ENCODE measurements at places on chromosomes 7 and 10. TPM values are rescaled to one million over a fixed set of nuclear protein-coding genes. Genes with fewer than 3 reads are reported as not detected.

DNA sequence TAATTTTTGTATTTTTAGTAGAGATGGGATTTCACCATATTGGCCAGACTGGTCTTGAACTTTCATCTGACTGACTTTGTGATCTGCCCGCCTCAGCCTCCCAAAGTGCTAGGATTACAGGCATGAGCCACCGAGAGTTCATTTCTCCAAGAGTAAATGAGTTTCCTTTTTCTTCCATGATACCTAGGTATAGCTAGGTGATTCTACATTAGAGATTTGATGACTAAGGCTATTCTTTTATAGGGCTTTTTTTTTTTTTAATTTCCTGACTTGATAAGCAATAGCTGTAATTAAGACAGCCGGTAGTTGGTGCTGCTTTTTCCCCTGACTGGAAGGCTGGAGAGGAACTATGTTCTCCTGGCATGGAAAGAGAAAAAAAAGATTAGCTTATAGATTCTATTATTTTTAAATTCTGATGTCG lies 3.3 kb downstream of the PTPN12 start:
- H3K4me1 ChIP-seq: peaks cover 33% of the 10 kb centered on the region
- no peaks in the 10 kb centered on the region for H3K36me3 ChIP-seq
- DNase-seq: no peak
- no peak overlapping the region for H3K4me3 ChIP-seq

DNA sequence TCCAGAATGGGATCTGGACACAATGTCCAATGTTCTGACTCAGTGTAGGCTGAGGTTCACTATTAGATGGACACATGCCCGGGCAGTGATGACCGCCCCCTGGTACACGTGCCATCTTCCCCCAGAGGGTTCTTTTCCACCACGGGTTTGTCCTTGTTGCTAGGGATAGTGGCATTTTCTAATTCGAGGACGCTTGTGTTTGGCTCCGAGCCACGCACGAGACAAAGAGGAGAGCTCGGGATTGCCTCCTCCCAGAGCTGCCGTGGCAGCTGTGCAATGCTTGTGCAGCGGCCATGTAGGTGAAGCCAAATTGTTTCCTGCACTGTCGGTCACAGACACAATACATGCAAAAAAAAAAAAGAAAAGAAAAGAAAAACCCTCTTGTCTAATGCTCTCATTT lies 207.5 kb downstream of the PAXIP1 start:
- no peaks in the 10 kb centered on the region for H3K36me3 ChIP-seq
- no peak overlapping the region for H3K4me3 ChIP-seq
- no peaks in the 10 kb centered on the region for H3K4me1 ChIP-seq
- H3K27me3 ChIP-seq: no peaks in the 10 kb centered on the region
- no peak overlapping the region for H3K27ac ChIP-seq
- DNase-seq: no peak

- H3K36me3 ChIP-seq: no peaks in the 10 kb centered on the region
- no peak overlapping the region for H3K4me3 ChIP-seq
- DNase-seq: no peak
- no peak overlapping the region for H3K27ac ChIP-seq
- no peaks in the 10 kb centered on the region for H3K27me3 ChIP-seq
- H3K4me1 ChIP-seq: no peaks in the 10 kb centered on the region
Measured at GRCh38 chr10:117610321-117610720, 67.8 kb downstream of the EMX2 start.

GRCh38 chr7:129657363-129657762 lies 45.8 kb downstream of the NRF1 start:
- no peak overlapping the region for H3K27ac ChIP-seq
- no peak for DNase-seq
- H3K4me1 ChIP-seq: peaks cover 6% of the 10 kb centered on the region
- no peaks in the 10 kb centered on the region for H3K27me3 ChIP-seq
- no peak overlapping the region for H3K4me3 ChIP-seq

- peaks cover 17% of the 10 kb centered on the region for H3K4me1 ChIP-seq
- peaks cover 15% of the 10 kb centered on the region for H3K27me3 ChIP-seq
- no peaks in the 10 kb centered on the region for H3K36me3 ChIP-seq
- no peak overlapping the region for H3K27ac ChIP-seq
- H3K4me3 ChIP-seq: no peak overlapping the region
Measured at GRCh38 chr7:107164092-107164491, 4.7 kb upstream of the HBP1 start.

DNA sequence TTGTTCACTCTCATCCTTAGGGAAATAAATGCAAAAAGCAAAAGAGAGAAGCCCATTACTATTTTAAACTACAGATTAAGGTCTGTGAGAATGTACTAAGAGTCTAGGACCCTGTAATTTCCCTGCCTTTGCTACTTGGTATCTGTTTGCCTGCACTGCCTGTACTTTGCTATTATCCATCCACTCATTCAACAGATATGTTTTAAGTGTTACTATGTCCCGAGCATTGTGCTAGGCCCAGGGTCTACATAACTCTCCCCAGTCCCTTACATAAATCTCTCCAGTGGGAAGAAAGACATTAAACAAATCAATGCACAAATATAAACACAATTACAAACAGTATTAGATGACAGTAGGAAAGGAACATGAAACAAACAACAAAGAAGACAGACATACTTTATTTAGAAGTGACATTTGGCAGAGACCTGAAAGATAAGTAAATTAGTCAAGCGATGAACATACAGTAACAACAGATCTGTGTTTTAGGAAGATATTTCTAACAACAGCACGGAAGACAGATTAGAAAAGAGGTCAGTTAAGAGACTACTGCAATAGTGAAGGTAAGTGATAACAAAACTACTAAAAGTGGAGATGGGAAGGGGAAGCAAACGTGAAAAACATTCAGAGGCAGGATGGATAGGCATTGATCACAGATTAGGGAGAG lies 30.0 kb downstream of the ZNF800 start:
- no peaks in the 10 kb centered on the region for H3K27me3 ChIP-seq
- peaks cover 27% of the 10 kb centered on the region for H3K36me3 ChIP-seq
- H3K4me1 ChIP-seq: peaks cover 14% of the 10 kb centered on the region
- no peak overlapping the region for H3K4me3 ChIP-seq

- peaks cover 10% of the 10 kb centered on the region for H3K27me3 ChIP-seq
- no peak for DNase-seq
Measured at GRCh38 chr7:131249003-131249402, 78.7 kb upstream of the MKLN1 start.

- DNase-seq: no peak
- H3K4me3 ChIP-seq: no peak overlapping the region
- H3K27me3 ChIP-seq: no peaks in the 10 kb centered on the region
- no peaks in the 10 kb centered on the region for H3K4me1 ChIP-seq
Measured at GRCh38 chr10:97463363-97464132, 17.6 kb downstream of the ZDHHC16 start.

DNA sequence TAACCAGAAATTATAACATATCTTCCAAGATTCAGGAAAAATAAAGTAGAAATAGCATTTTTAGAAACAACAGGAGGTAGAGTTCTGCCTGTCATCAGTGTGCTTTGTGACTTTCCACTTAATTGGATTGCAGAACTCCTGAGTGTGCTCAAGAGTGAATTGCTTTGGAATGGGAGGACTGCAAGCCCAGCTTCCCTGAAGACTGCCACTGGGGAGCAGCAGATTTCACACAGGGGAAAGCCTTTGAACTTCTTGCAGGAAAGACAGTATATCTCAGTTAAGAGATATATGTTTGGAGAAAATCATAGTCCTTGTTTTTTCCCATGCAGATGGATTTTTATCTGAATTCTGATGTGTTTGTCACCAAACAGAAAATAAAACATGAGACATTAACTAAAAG lies 124.5 kb downstream of the TMEM168 start:
- H3K4me1 ChIP-seq: no peaks in the 10 kb centered on the region
- H3K27me3 ChIP-seq: peaks cover 1% of the 10 kb centered on the region
- H3K27ac ChIP-seq: no peak overlapping the region
- H3K36me3 ChIP-seq: no peaks in the 10 kb centered on the region
- DNase-seq: no peak

DDX21 gene
- total RNA-seq: 210 TPM

HOXA4 gene
- total RNA-seq: not detected

LOXL4 gene
- not detected for total RNA-seq

RGS10 gene
- total RNA-seq: 101 TPM

Data from activated T-helper 2 cell treated with anti-CD3 and anti-CD28 coated beads, Interferon-gamma antibody, Interleukin-2, Interleukin-4, amounts not matched to agents 10 μg/mL and 5 μg/mL and 100 μg/mL, durations not matched to agents 14 hours and 24 hours and 36 hours (primary cell).